ENCODE measurements at places on chromosomes 7 and 10.

GRCh38 chr10:34658934-34659333, 156.2 kb downstream of the PARD3 start:
- DNase-seq = no peak

GRCh38 chr7:85262891-85263290, 76.0 kb upstream of the SEMA3D start:
- no peak for DNase-seq

- DNase-seq = no peak
Measured at GRCh38 chr10:100904917-100905316, 7.8 kb upstream of the SLF2 start.

DNA sequence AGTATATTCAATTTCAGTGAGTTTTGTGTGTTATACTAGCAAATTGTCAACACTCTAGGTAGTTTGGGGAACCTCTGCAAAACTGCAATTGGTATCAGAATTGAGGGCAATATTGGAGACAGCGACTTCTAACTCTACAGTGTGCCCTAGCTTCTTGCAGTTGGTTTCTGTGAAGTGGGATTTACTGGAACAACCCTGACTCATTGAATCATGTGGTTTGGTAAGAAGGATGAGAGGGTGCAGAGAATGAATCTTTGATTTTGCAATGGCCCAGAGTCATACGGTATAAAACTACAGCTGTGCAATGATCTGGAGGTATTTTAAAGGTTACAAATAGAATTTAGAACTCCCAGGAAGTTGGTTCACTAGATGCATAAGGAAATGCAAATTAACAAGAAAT, 129.1 kb upstream of the PPP1R3A start:
- DNase-seq = no peak

DNA sequence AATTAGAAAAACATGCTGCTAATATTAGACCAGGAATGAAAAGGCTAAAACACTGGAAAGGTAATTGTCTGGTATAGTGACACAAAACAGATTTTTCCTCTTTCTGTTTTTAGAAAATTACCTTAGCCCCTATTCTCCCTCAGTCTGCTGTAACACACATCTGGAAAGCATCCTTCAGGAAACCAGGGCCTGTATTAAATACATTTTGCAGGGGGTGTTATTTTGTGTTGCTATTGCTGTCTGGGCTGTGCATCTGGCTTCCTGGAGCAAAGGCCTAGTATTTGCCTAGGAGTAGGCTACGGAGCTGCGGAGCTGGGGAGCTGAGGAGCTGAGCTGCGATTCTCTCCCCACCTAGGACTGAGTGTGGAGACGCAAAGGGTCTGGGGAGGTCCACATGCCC, 169.3 kb downstream of the GFRA1 start:
- no peak for DNase-seq

- DNase-seq = no peak
Measured at GRCh38 chr10:31615129-31615528, 296.1 kb downstream of the ZEB1 start.

- DNase-seq = no peak
Measured at GRCh38 chr7:95395755-95396135, 430 bp downstream of the PON3 start.

- DNase-seq = no peak
Measured at GRCh38 chr7:24858108-24858977, 101.1 kb upstream of the GSDME start.

- DNase-seq = no peak
Measured at GRCh38 chr7:77913977-77914607, 115.5 kb downstream of the PHTF2 start.

- no peak for DNase-seq
Measured at GRCh38 chr10:129085811-129086210, 381.2 kb upstream of the MGMT start.

DNA sequence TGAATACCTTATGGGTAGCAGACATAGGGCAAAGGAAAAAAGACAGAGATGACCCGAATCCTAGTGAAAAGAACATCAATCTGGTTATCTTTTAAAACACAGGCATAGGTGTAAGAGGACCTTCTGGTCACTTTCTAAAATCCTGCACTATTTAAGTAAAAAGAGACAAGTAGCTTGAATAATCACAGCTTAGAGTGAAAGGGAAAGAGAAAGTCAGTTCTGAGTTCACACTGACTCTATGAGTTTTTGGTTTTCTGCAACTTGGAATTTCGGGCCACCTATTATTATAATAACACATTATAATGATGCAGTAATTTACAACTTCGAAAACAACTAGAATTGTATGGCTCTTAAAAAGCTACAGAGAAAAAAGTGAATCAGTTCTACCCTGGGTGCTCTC, 247.8 kb downstream of the DOCK4 start:
- no peak for DNase-seq

DNA sequence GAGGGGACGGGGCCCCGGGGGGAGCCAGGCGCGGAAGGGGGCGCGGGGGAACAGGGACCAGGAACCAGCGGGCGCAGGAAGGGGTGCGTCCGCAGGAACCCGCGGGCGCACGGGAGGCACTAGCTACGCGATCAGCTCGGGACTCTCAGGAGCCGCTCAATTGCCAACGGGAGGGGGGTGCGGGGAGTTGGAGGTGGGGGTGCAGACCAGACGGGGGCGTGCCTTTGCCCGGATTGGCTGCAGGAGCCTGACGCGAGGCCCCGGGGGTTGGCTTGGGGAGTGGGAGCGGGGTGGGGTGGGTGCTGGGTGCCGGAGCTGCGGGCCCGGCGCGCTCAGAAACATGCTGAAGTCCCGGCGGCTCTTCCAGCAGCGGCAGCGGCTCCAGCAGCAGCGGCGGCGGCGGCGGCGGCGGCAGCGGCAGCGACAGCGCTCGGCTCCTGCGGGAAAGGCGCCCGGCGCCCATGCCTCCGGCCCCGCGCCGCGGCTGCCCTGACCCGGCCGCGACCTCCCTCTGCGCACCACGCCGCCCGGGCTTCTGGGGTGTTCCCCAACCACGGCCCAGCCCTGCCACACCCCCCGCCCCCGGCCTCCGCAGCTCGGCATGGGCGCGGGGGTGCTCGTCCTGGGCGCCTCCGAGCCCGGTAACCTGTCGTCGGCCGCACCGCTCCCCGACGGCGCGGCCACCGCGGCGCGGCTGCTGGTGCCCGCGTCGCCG, at the start of gene ADRB1:
TSS of gene ADRB1 (plus strand) at position 335 of the 715 bp plus-strand sequence. CDS start at position 602, 267 bp downstream.
- peak; percentile 51 for DNase-seq

DNA sequence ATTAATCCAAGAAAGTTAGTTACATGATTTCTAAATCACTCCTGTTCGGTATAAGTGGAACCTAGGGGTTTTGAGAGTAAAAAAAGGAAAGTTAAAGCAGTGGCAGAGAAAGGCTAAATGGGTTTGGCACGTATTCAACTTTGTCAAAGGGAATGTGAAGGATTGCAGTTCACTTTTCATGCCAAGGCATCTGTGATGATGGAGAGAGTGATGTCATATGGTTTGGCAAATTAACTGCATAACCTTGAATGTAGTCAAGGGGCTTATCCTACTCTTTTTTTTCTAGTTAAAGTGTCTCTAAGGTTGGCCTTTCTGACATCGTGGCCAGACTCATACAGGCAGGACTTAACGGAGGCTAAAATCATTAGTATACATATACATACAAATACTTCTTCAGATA, 277.8 kb downstream of the EXOC4 start:
- DNase-seq = no peak

GRCh38 chr10:128095753-128096469, 30.3 kb downstream of the MKI67 start:
- no peak for DNase-seq

DNA sequence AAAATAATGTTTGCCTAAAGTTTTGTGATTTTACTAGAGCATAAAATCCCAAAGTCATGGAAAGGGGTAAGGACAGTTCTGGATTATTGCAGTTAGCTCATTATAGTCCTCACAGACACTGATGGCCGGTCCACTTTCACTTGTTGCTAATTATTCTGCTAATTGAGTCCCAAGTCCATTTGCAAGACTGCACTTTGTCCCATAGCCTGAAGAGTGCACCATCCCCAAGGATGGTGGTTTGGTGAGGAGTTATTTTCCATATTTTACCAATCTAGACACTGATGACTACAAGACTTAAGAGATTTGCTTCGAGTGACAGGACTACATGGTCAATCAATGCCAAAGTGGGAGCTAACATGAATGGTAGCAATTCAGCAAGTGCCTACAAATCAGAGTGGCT, 181.8 kb upstream of the CACNA2D1 start:
- no peak for DNase-seq

DNA sequence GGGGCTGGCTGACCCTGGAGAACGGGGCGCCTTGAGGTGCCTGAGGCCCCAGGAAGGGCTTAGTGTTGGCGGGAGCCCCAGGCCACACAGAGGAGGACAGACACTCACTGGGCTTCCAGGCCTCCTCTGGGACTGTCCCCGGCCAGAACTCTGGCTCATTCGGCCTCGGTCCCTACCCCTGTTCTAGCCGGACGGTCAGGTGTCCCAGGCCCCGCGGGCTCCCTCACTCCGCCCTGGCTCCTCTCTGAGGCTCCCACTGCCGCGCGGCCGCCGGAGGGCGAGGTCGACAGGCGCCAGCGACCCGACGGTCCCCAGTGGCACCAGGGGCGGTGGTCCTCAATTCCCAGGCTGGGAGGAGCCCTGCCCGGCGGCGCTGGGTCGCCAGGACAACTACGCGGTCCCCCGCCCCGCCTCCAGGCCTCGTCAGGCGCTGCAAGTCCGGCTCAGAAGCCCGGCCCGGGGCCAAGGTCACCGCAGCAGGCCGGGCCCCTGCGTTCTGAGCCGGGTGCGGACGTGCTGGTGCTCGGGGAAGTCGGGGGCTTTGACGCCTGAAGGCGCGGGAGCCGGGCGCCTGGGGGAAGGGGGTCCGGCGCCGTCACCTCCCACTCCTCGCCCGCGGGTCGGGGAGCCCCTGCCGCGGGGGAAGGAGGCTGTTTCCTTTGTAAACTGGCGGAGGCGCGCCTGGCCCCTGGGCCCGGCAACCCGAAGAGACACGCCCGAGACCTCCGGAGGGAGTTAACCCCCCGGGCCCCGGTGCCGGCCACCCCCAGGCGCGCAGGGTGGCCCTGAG, 1.1 kb upstream of the PWWP2B start:
- DNase-seq = no peak

Measured in NCI-H1105 treated with DMSO at 0.1 percent for 48 hours (cell line).